ENCODE measurements at places on chromosomes 1 and 21.

- peak; percentile 92 for DNase-seq
These were observed 1.9 kb downstream of the S1PR1 start for GRCh38 chr1:101238681-101239094.

- no peak for DNase-seq
These were observed 20.9 kb upstream of the HSD3B2 start for GRCh38 chr1:119394085-119394484.

GRCh38 chr1:74455390-74455789 is 57.0 kb downstream of the LRRC53 start:
- no peak for DNase-seq

- peak; percentile 25 for DNase-seq
These were observed 354.0 kb upstream of the DUSP10 start for GRCh38 chr1:222095606-222096475.

GRCh38 chr1:228835911-228836310 is 100.6 kb downstream of the RHOU start:
- no peak for DNase-seq

DNA sequence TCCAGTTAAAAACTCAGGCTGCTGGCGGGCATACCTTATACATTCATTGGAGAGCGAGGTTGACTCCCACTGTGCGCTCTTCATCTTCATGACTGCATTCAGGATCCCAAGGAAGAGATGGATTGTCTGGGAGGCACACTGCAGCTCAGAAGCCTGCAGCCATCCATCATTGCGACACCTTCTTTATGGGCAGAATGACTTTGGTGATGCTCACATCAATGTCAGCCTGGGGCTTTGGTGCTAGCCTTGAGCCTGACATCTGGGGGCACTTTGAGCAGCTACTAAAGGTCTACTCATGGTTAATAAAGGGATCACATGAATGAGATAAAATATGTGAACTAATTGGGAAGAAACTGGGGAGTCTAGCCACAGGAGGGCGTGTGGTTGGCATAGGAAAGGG is 229.3 kb downstream of the PRDM2 start:
- no peak for DNase-seq

DNA sequence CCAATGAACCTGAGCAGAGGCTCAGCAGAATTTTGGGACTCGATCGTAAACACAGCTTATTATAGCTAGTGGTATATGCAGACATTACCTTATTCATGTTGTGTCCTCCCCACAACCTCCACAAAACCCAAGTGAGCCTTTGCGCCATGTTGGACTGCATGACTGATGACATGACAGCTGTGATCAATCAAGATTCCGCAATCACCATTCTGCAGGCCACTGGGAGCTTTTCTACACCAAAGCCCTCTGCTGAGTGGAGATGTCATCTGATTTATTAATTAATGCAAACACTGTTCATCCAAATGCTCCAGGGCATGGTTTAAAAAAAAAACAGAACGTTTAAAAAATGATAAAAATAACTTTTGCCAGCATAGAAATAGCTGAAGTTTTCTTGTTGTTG is 7.9 kb upstream of the SRP9 start:
- DNase-seq = no peak

DNA sequence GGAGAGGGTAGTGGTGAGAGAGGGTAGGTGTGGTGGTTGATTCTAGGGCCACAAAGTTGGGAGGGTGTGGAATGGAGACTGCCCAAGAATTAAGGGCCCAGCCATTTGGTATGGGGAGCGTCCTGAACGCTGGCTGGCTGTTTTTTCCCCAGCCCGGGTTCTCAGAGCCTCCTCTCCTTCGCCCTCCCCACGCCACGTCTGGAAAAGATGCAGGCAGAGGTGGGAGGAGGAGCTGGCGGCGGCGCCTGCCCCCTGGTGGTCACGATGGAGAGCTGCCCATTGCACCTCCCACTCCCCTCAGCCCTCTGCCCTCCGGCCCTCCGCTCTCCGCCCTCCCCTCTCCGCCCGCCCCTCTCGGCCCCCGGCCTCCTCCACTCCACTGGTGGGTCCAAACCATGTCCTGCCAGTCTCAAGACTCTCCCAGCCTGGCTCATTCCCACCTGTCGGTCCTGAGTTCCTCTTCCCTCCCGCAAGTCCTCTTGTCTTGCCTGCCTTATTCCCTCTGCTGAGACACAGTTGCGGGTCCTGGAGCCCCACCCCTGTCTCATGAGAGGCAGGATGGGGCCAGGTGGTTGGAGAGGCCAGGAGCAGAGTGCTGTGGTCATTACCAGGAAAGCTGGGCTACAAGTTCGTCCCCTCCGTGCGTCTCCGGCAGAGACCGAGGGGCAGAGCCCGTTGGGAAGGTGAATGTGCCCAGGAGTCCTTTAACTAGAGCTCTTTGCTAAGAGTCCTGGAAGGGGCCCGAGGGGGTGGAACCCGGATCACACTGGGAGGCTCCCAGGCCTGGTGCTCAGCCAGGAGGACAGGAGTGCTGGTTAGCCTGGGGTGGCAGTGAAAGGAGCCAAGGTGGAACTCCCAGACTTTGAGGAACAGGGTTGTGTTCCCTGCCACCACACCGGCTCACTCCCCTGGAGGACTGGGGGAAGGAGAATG is 22.6 kb downstream of the ETNK2 start:
- DNase-seq = peak; percentile 76

DNA sequence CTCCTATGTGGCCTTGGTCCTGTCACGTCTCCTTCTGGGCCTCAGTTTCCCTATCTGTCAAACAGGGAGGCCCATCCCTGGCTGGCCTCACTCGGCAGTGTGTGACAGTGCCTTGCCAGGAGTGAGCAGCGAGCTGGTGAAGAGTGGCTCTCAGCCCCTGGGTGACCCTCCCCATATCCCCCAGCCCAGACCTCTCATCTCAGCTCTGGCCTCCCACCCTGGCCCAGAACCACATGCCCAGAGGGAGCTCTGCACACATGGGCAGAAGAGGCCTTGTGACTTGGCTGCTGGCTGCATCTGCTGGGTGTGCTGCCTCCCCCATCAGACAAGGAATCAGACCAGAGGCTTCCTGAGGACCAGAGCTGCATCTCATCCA is 19.5 kb upstream of the PADI1 start:
- no peak for DNase-seq

GRCh38 chr21:41593051-41593759 is 85.2 kb upstream of the TMPRSS2 start:
- DNase-seq = no peak

DNA sequence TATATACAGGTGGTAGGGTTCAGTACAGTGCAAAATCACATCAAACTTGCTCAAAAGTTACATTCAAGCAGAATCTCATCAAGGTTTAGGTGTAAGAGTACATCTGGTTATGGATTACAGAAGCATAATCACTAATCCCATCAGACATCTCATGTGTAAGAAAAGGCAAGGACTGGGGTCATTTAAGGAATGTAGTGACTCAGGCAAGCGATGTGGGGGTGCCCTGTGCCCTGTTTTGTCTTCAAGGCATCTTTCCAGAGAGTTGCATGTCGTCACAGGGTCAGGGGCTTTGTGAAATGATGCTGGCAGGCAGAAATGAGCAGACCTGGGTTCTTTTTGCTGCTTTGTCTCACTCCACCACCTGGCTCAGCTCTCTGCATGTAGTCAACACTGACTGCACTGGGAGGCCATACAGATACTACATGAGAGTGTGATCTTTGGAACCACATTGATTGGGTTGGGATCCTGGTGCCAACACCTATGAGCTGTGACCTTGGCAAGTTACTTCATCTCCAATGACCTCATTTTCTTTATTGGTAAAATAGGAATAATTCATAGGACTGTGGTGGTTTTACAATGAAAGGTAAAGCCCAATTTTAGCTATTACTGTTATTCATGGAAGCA is 8.2 kb upstream of the HHIPL2 start:
- DNase-seq = no peak

DNA sequence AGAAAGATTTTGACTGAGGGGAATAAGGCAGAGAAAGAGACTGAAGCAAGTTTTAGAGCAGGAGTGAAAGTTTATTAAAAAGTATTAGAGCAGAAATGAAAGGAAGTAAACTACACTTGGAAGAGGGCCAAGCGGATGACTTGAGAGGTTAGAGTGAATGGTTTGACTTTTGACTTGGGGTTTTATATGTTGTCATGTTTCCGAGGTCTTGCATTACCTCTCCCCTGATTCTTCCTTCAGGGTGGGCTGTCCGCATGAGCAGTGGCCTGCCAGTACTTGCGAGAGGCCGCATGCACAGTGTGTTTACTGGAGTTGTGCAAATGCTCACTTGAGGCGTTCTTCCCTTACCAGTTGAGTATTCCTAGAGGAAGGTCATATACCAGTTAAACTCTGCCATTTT is 13.0 kb upstream of the DENND2D start:
- DNase-seq = no peak

- no peak for DNase-seq
These were observed 1156.3 kb upstream of the B3GALT2 start for GRCh38 chr1:194342484-194343262.

DNA sequence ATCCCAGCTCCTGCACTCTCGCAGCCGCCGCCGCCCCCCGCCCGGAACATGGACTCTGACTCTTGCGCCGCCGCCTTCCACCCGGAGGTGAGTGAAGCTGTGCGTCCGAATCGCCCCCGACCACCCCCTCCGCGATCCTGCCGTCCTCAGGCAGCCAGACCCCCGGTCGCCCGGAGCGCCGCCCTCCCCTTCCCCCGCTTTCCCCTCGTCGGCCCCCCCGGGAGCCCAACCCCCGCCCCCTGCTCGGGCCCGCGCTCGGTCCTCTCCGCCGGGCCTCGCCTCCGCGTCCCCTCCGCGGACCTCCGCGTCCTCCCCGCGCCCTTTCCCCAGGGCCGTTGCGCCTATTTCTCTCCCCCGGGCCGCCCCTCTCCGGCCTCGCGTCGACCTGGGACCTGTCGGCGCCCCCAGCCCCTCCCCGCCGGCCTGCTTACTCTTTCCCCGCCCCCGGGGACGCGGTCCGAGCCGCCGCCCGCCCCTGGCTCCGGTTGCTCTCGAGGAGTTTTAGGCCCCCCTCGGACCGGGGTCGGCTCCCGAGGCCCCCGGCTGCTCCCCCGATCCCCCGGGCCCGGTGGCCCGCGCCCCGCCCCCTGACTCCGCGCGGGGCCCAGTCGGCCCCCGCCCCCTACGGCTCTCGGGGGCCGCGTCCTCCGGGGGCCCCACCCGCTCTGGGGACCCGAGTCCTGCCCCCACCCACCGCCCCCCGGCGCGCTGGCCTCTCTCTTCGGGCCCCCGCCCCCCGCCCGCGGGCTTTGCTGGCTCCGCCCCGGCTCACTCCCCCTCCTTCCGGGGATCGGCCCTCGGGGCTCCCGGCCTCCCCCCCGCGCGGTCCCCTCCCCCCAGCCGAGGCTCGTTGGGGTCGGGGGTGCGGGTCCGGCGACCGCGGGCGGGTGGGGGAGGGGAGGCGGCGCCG is 743 bp downstream of the PHF13 start:
- peak; percentile 50 for DNase-seq

DNA sequence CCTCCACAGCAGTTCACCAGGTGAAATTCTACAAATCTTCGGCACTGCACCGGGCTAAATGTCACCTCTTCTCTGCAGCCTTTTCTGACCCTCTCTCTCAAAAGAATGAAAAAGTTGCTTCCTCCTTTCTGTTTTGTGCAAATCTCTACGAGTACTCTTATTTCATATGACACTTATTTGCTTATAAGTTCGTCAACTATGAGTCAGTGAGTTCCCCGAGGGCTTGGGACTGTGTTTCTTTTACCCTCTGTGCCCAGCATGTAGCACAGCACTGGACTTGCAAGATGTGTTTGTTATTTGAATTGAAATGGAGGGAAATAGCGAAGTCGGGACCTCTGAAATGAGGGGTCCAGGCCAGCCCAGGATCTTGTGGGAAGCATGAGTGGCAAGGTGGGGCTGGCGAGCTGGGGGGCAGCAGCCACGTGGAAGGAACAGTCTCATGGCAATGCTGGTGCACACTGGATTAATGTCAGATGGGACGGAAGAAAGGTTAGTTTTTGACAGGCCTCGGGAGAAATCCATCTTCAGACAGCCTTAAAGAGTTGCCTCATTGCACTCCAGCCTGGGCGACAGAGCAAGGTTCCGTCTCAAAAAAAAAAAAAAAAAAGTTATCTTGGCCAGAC is 6.2 kb downstream of the SLC6A9 start:
- DNase-seq = peak; percentile 61

GRCh38 chr1:23810818-23811540 is 10.4 kb upstream of the GALE start:
- DNase-seq = peak; percentile 35

DNA sequence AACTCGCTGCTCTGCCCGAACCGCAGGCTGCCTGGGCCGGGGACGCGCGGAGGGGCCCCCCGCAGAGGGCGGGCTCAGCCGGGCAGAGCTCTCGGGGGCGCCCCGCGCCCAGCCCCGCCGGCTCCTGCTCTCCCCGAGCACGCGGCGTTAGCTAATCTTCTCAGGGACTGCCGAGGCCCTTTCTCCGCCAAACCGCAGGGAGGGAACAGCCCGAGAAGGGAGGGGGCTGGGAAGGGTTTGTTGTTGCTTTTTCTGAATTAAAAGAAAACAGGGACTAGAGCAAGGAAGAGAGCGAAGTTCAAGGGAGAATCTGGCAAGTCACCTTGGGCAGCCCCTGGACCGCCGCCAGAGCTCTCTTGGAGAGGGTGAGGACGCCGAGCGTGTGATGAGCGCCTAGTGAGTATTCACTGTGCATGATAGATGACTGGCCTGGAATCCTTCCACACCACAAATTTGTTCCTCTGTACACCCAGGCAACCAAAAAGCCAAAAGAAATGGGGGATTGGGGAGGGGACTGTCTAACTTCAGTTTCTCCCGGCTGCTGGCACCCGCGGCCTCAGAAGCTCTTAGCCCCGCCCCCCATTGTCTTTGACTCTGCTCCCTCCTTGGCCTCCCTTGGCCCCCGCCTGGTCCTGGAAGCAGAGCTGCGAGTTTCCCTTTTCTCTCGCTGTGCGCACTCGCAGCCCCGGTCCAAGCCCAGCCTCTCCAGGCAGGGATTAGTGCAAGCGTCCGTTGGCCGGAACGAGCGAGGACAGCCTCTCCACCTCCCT is 19.7 kb upstream of the LMX1A start:
- DNase-seq = peak; percentile 84

DNA sequence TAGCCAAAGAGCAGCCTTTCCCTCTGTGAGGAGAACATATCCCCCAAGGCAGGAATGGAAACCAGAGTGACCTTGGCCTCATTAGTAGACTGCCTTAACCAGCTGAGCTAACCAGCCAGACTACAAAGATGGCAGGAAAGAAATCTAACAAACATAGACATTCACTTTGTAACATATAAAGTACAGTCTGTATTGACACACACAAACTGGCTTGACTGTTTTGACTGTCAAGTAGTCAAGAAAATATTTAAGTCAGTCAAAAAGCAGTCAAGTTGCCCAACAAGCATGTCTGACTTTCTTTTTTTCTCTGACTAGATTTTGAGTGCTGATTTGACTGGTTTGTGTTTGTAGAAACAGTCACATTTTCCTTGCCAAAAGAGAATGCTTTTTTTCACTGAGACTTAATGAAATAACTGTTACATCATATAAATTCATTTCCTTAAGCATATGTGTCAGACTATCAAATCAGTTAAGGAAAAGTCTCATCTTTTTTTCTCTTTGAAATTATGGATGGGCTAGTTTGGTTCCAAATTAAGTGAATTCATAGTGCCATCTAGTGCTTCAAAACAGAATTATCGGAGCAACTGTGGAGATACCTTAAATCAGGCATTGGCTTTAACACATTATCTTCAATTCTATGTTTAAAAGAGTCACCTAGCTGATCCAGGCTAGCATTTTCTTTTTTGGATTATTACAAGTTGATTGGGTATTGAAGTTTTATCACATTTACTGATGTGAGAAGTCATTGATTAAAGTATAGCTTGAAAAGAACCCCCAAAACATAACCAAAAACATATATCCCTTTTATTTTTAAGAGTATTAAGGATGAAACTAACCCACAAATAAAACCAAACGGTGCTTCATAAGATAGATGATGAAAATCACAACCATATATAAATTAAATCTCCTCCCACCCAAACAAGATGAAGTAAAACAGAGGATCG is 75.0 kb downstream of the ATP6V1G3 start:
- peak; percentile 82 for DNase-seq

- no peak for DNase-seq
These were observed 4.2 kb upstream of the GPR61 start for GRCh38 chr1:109535481-109535880.

Data from EH (cell line).